ENCODE measurements at places on chromosomes 7 and 10. TPM values are rescaled to one million over a fixed set of nuclear protein-coding genes. Genes with fewer than 3 reads are reported as not detected.

GRCh38 chr7:26334166-26334859 lies 42.7 kb downstream of the SNX10 start:
- H3K27me3 ChIP-seq: no peaks in the 10 kb centered on the region
- H3K4me1 ChIP-seq: no peaks in the 10 kb centered on the region
- H3K36me3 ChIP-seq: no peaks in the 10 kb centered on the region

DNA sequence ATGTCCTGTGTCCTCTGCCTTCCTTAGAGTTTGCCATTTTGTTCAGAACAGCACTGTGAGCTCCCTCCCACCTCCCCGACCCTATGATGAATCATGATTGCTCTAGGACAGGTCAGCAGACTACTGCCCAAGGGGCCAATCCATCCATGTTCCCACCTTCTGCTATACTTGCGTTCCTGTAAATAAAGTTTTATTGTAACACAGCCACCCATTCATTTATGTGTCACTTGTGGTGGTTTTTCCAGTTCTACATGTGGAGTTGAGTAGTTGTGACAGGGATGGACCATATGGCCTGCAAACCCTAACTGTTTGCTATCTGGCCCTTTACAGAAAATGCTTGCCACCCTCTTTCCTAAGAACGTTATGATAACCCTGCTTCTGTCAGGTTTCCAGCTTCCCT lies 387.8 kb downstream of the SDK1 start:
- H3K4me3 ChIP-seq: no peak overlapping the region
- no peak overlapping the region for H3K27ac ChIP-seq
- no peaks in the 10 kb centered on the region for H3K4me1 ChIP-seq
- no peaks in the 10 kb centered on the region for H3K36me3 ChIP-seq

GRCh38 chr7:46933596-46933995 lies 648.3 kb downstream of the TNS3 start:
- no peak overlapping the region for H3K27ac ChIP-seq
- DNase-seq: peak; percentile 11
- no peak overlapping the region for H3K4me3 ChIP-seq
- no peaks in the 10 kb centered on the region for H3K27me3 ChIP-seq
- no peaks in the 10 kb centered on the region for H3K4me1 ChIP-seq
- no peaks in the 10 kb centered on the region for H3K36me3 ChIP-seq

The C10orf67 gene
- 0.18 TPM for polyA plus RNA-seq

- H3K4me1 ChIP-seq: no peaks in the 10 kb centered on the region
- H3K27ac ChIP-seq: no peak overlapping the region
- H3K36me3 ChIP-seq: no peaks in the 10 kb centered on the region
- H3K4me3 ChIP-seq: no peak overlapping the region
Observed at GRCh38 chr10:33416209-33416608, 81.7 kb upstream of the NRP1 start.

- DNase-seq: peak; percentile 76
- H3K27ac ChIP-seq: no peak overlapping the region
- H3K36me3 ChIP-seq: no peaks in the 10 kb centered on the region
- peaks cover 4% of the 10 kb centered on the region for H3K27me3 ChIP-seq
- peaks cover 5% of the 10 kb centered on the region for H3K4me1 ChIP-seq
Observed at GRCh38 chr10:114879093-114879492, 57.5 kb downstream of the FHIP2A start.

The CPN1 gene
- polyA plus RNA-seq: not detected

The PILRA gene
- polyA plus RNA-seq: 2.1 TPM

DNA sequence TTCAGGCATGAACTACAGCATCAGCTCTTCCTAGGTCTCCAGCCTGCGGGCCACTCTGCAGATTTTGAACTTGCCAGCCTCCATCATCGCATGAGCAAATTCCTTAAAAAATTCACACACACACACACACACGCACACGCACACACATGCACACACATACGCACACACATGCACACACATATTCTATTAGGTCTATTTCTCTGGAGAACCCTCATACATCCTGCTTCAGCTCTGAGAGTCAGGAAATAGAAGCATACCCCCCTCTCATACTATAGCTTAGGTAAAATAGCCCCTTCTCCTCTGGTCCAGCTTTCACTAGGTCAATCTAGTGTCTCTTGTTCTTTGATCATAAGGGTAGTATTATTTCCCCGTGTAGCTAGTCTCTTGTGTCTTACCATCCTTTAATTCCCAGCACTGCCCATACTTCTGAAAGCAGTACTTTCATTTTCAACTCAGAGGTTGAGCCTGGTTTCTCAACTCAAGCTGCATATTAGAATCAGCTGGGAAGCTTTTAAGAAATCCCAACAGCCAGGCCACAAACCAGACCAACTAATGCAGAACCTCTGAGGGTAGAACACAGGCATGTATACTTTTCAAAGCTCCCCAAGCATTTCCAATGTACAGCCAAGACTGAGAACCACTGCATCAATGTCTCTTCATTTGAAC lies 30.9 kb upstream of the ITGB8 start:
- DNase-seq: no peak
- no peaks in the 10 kb centered on the region for H3K36me3 ChIP-seq
- no peaks in the 10 kb centered on the region for H3K27me3 ChIP-seq
- no peak overlapping the region for H3K27ac ChIP-seq

DNA sequence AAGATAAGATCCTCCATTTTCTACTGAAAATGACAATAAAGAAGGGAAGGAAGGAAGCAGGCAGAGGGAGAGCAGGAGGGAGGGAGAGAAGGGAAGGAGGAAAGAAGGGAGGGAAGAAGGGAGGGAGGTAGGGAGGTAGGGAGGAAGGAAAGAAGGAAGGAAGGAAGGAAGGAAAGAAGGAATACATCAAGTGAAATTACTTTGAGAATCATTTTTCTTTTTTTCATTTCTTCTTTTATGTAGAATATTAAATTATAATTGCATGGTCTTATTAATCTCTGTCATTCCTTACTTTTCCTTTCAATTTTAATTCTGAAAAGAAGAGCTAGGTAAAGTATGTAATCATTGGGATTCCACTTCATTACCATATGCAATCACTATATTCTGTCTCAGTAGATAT lies 97.8 kb downstream of the PLXDC2 start:
- no peaks in the 10 kb centered on the region for H3K27me3 ChIP-seq
- H3K4me1 ChIP-seq: peaks cover 2% of the 10 kb centered on the region
- H3K4me3 ChIP-seq: no peak overlapping the region
- H3K36me3 ChIP-seq: no peaks in the 10 kb centered on the region

DNA sequence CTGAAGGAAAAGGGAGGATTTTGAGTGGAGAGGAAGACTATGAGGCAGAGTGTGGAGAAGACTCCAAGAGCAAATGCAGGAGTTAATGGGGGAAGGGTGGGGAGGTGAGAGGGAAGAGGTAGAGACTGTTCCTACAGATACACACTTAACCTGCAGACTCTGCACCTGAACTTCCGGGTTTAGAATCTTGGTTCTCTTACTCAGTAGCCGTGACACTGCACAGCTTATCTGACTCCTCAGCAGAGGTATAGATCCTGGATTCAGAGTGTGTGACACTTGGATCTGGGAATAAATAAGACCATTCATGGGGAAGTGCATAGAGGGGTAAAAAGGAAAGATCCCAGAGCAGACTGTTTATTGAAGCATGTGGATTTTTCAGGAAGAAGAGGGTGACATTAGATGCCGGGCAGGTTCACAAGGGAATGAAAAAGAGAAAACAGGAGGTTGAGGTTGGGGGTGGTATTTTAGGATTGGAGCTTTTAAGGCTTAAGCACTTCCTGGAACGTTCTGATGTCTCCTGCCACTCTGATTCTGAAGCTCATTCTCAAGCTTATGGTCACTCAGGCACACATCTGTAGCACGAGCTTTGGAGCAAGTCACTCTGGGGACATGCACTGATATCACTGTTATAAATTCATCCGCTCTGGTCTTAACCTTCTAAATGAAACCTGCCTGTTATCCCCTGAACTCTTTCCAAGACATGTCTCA lies 5.7 kb upstream of the ZC3HAV1L start:
- H3K4me1 ChIP-seq: no peaks in the 10 kb centered on the region
- DNase-seq: no peak
- no peak overlapping the region for H3K4me3 ChIP-seq
- H3K27me3 ChIP-seq: no peaks in the 10 kb centered on the region
- peaks cover 17% of the 10 kb centered on the region for H3K36me3 ChIP-seq

DNA sequence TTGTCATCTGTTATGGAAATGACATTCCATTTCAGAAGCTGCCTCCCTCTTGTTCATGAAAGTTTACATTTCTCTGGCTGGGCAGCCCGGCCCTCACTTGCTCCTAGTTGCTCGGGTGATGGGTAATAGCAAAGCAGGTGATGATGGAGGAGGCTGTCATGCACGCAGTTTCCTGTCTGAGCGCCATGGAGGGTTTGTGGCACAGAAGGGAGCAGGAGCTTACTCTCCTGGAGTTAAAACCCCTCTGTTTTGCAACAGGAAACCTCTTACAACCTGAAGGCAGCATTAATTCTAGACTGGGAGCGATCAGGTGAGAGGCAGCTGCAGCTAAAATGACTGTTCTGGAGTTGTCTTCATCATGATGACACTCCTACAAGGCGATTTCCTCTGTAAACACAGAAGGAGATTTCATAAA lies 34.1 kb upstream of the MKI67 start:
- no peak overlapping the region for H3K27ac ChIP-seq
- no peaks in the 10 kb centered on the region for H3K4me1 ChIP-seq
- no peak overlapping the region for H3K4me3 ChIP-seq
- no peaks in the 10 kb centered on the region for H3K36me3 ChIP-seq
- DNase-seq: no peak
- peaks cover 4% of the 10 kb centered on the region for H3K27me3 ChIP-seq

The EVX1 gene
- polyA plus RNA-seq: not detected

GRCh38 chr7:93175219-93175618 lies 27.0 kb upstream of the SAMD9L start:
- no peak overlapping the region for H3K27ac ChIP-seq
- no peaks in the 10 kb centered on the region for H3K4me1 ChIP-seq
- no peaks in the 10 kb centered on the region for H3K36me3 ChIP-seq
- no peaks in the 10 kb centered on the region for H3K27me3 ChIP-seq
- DNase-seq: no peak

GRCh38 chr7:77765906-77766800 lies 32.1 kb downstream of the TMEM60 start:
- H3K4me1 ChIP-seq: no peaks in the 10 kb centered on the region
- no peak for DNase-seq
- no peak overlapping the region for H3K4me3 ChIP-seq
- no peak overlapping the region for H3K27ac ChIP-seq
- H3K27me3 ChIP-seq: no peaks in the 10 kb centered on the region

DNA sequence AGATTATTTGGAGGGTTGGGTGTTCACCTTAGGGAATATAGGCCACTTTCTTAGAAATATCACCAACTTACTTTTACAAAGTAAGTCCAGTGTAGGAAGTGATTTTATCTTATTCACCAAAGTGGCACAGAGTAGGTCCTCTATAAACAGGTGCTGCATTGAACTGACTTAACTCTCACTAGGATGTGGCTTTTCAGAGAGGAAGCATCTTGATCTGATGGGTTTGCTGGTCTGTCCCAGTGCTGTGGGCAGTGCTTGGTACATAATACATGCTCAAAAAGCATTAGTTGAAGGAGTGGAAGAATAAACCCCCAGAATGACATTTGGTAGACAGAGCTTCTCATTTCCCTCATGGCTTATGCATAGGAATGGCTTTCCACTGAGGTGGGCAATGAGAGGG lies 334.7 kb downstream of the LRMDA start:
- DNase-seq: no peak
- no peaks in the 10 kb centered on the region for H3K27me3 ChIP-seq
- no peak overlapping the region for H3K4me3 ChIP-seq
- peaks cover 6% of the 10 kb centered on the region for H3K4me1 ChIP-seq
- no peak overlapping the region for H3K27ac ChIP-seq

- H3K27me3 ChIP-seq: peaks cover 40% of the 10 kb centered on the region
- H3K4me3 ChIP-seq: no peak overlapping the region
- H3K4me1 ChIP-seq: peaks cover 5% of the 10 kb centered on the region
- no peak overlapping the region for H3K27ac ChIP-seq
- H3K36me3 ChIP-seq: no peaks in the 10 kb centered on the region
Observed at GRCh38 chr10:121493521-121493920, 104.7 kb downstream of the FGFR2 start.

DNA sequence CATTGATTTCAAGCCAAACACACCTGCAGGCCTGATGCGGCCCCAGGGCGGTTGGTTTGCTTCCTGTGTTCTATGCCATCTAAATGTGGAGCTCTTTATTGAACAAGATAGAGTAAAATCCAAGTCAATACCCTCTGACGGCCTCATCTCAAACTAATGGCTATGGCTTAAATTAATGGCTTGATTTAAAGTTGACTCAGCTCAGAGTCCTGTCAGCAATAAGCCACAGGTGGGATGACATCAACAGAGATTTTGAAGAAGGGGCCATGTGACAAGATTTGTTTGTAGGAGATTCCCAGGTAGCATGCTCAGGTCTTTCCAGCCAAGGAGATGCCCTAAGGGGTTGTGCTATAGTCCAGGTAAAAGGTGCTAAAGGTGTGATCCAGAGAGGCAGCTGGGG lies 66.7 kb upstream of the ZNF32 start:
- no peaks in the 10 kb centered on the region for H3K4me1 ChIP-seq
- no peak for DNase-seq

GRCh38 chr7:121558288-121558687 lies 162.2 kb upstream of the FAM3C start:
- H3K27me3 ChIP-seq: no peaks in the 10 kb centered on the region
- no peaks in the 10 kb centered on the region for H3K4me1 ChIP-seq
- DNase-seq: no peak
- H3K27ac ChIP-seq: no peak overlapping the region
- no peak overlapping the region for H3K4me3 ChIP-seq
- no peaks in the 10 kb centered on the region for H3K36me3 ChIP-seq

The RBP3 gene
- polyA plus RNA-seq: 0.04 TPM

- no peak overlapping the region for H3K4me3 ChIP-seq
- H3K27me3 ChIP-seq: no peaks in the 10 kb centered on the region
- no peak overlapping the region for H3K27ac ChIP-seq
- no peaks in the 10 kb centered on the region for H3K36me3 ChIP-seq
- DNase-seq: peak; percentile 16
Observed at GRCh38 chr7:64630496-64630895, 35.4 kb upstream of the ZNF107 start.

GRCh38 chr7:107446988-107447387 lies 22.9 kb upstream of the GPR22 start:
- H3K36me3 ChIP-seq: peaks cover 2% of the 10 kb centered on the region
- no peak overlapping the region for H3K27ac ChIP-seq
- H3K4me3 ChIP-seq: no peak overlapping the region
- DNase-seq: no peak
- H3K4me1 ChIP-seq: no peaks in the 10 kb centered on the region

The TCF7L2 gene
- 51.4 TPM for polyA plus RNA-seq

The GIMAP1 gene
- 3.4 TPM for polyA plus RNA-seq

GRCh38 chr7:155795951-155796350 lies 16.3 kb downstream of the SHH start:
- DNase-seq: no peak
- peaks cover 50% of the 10 kb centered on the region for H3K27me3 ChIP-seq
- no peak overlapping the region for H3K4me3 ChIP-seq

- H3K4me1 ChIP-seq: peaks cover 10% of the 10 kb centered on the region
- DNase-seq: no peak
- H3K27me3 ChIP-seq: peaks cover 15% of the 10 kb centered on the region
- no peak overlapping the region for H3K27ac ChIP-seq
Observed at GRCh38 chr10:47259466-47259865, 40.5 kb upstream of the GDF10 start.

- no peaks in the 10 kb centered on the region for H3K27me3 ChIP-seq
- peaks cover 37% of the 10 kb centered on the region for H3K4me1 ChIP-seq
- peak within 1 kb of the TSS; percentile 75 for H3K4me3 ChIP-seq
- H3K27ac ChIP-seq: peak within 1 kb of the TSS; percentile 97
- H3K36me3 ChIP-seq: no peaks in the 10 kb centered on the region
Observed at GRCh38 chr10:75111365-75111906, at the start of gene SAMD8. TSS of gene SAMD8 (plus strand) at chr10:75111656. CDS start at chr10:75150529, 38,873 bp downstream.

Data from muscle of leg (tissue), 16 donors.